ENCODE measurements at places on chromosomes 5 and 9. TPM values are rescaled to one million over a fixed set of nuclear protein-coding genes. Genes with fewer than 3 reads are reported as not detected.

Gene FOXI1
- not detected for total RNA-seq

DNA sequence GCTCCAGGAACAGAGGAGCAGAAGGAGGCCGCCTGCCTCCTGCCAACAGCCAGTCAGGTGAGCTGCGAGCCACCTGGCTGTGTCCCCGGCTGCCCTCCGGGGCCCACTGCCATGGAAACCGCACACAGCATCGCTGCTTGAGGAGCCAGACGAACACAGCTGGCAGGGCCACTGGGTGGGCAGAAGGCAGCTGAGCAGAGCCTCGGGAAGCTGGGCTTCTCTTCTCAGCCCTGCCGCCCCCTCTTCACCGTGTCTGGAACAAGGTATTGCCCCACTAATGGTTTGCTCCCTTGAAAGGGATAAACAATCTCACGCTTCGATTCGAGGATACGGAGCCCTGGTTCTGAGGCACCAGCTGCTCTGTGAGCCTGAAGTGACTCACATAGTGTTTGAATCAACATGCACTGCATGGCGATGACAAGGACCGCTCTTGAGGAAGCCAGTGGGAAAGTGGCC lies 63.7 kb upstream of the RUFY1 start:
- no peak for DNase-seq

Gene CMYA5
- 1.5 TPM for total RNA-seq

Gene TUSC1
- total RNA-seq = 1.9 TPM

DNA sequence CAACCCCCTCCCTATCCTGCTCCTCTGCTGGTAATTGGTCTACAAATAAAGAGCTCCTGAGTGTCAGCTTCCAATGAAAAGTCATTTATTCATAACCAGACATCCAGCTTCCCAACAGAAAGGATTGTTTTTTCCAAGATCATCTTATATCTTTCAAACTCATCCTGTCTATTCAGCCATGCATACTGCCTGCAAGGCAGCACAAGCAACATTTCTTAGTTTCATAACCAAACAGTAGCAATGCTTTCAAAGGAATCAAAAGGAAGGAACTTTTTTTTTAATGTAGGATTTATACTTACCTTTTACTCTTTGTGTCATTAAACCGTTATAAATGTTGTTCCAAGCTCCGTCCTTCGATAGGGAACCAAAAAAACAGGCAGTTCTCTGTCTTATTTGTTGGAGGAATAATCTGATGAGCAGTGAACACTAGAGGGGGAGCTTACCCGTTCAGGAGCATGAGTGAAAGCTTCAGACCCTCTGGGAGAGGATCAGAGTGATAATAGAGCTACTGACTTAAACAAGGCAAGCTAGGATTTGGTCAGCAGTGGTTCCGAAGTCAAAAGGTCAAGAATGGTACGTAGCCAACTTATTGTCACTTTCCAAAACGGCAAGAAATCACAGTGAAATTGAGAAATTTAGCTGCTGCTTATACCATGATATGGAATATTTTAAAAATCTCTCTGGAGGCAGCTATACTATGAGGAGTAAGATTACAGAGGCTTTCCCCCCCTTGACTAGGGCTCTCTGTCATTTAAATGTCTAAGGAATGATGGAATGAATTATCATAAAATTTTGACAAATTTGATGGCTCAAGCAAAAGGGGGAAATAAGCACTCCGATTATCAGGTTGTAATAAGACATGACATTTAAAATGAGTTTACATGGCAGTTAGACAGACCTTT lies 892.9 kb downstream of the NR2F1-AS1 start:
- peak; percentile 56 for DNase-seq

DNA sequence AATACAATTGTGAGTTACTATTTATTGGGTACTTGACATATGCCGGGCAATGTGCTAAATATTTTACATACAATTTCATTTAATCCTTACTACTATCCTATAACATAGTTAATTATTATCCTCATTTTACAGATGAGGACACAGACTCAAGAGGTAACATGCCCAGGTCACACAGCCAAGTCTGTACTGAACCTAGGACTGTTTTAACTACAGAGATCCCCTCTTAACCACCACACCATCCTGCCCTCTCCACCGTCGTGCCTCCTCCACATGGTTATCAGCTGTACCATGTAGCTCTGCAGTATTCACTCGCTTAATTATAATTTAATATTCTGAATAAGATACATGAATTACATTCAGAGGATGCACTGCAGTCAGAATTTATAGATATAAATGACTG lies 5.3 kb downstream of the RAB14 start:
- no peak for DNase-seq

Gene SH2D3C
- 5.8 TPM for total RNA-seq

DNA sequence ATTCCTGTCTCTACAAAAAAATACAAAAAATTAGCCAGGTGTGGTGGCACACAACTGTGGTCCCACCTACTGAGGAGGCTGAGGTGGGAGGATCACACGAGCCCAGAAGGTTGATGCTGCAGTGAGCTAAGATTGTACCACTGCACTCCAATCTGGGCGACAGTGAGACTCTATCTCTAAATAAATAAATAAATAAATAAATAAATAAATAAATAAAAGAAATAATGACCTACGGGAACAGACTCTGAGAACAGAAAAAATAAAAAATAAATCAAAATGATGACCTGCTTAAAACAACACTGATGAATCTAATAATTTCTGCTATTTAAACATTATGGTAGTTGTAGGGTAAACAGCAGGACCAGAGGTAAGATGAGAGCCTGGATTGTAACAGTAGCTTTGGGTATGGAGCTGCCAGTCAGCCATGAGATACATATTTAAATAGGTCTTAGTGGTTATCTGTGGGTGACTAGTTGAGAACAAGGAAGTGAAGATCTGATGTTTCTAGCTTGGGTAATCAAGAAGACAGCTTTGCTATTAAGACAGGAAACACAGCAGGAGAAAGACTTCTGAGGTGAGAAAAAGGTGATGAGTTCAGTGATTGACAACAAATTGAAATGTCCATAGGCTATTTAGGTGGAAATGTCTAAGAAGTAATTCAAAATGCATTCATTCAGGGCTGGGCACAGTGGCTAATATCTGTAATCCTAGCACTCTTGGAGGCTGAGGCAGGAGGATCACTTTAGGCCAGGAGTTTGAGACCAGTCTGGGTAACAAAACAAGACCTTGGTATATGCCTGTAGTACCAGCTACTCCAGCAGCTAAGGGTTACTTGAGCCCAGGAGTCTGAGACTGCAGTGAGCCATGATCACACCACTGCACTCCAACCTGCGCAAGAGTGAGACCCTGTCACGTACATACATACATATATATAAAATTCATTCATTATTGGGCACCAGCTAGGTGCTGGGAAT lies 11.0 kb downstream of the RNF145 start:
- DNase-seq = no peak

DNA sequence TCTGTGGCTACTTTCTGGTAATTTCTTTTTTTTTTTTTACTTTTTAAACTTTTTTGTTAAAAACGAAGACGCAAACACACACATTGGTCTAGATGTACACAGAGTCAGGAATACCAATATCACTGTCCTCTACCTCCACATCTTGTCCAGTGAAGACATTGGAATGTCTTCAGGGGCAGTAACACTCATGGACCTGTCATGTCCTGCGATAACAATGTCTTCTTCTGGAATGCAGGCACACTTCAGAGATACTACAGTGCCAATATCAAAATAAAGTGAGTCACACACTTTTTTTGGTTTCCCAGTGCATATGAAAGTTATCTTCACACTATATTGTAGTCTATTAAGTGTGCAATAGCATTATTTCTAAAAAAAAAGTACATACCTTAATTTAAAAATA lies 175.9 kb downstream of the ARRDC3 start:
- peak; percentile 24 for DNase-seq

DNA sequence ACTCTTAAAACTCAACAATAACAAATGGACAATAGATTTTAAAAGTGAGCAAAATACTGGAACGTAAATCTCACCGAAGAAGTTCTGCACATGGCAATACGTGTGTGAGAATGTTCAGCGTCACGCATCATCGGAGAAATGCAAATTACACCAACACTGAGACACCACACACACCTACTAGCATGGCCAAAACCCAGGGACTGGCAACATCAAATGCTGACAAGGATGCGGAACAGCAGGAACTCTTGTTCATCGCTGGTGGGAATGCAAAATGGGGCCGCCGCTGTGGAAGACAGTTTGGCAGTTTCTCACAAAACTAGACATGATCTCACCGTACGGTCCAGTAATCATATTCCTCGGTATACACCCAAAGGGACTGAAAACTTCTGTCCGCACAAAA lies 21.6 kb upstream of the CLPTM1L start:
- no peak for DNase-seq

DNA sequence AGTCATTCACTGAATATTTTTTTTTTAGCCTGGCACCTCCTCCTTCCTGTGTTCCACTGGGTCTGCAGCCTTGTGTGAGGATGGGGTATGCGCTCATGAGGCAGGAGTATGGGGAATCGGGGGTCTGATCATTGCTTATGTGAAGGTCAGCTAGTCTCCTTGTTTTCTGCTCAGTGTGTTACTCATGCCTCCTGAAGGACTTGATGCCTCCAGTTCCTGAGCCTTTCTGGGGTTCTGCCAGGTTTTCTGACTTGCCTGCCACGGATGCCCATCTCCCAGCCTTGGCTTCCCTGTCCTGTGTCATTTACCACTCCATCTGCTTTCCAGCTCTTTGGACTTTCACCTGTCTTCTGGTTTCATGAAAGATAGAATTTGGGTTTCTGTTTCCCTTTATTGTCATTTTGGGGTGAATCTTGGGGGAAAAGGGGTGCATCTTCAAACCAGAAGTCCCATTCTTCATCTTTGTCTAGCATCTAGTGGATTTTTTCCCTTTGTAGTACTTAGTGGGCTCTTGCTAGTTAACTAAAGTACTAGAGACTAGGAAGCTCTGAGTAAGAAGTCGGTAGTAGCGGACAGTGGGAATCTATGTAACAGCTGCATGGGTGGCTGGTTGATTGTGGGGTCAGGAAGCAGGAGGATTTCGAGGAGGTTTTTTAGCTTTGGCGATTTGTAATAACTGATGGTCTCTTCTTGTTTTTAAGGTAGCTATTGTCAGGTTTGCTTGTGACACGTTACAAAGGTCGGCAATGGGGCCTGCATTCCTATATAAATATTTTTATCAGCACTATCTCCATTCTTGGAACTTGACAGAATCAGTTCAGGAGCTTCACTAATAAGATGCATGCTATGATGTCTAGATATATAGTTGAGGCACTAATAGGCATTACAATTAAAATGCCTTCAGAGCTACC lies 8.2 kb downstream of the OTULIN start:
- no peak for DNase-seq

- peak; percentile 75 for DNase-seq
Observed at GRCh38 chr5:43042626-43043399, 2.7 kb upstream of the ANXA2R start.

DNA sequence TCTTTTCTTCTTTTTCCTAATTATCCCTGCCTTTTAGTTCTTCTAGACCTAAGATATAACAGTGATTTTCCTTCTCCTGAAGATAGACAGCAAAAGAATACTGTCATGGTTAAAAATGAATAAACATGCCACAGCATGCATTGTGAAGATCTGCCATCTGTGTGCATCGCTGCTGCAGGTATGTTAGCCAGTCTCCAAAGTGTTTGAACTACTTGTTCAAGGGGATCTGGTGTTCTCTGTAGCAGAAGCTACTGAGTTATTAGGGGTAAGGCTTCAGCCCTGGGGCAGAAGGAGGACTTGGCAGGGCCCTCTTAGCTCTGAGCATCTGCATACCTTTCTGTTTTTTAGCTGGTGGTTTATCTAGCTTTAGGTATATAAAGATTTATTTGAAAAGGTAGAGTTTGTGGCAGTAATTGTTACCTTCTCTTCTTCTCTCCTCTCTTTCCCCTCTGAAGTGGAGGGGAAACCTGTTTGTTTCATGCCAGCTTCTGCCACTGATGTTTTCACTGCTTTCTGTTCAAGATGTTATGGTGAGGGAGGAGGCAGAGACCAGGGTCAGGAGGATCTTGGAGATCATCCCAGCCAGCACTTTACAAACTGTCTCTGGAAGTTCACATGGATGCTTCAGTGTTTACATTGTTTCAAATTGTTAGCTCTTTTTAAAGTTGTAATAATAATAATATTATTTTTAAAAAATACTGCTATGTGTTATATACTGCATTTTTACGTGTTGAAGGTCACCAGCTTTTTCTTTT lies 25.2 kb downstream of the GALNT10 start:
- no peak for DNase-seq

GRCh38 chr9:79813258-79813638 lies 241.5 kb downstream of the TLE4 start:
- no peak for DNase-seq

Data from astrocyte (in vitro differentiated cells and primary cell).